ENCODE measurements at places on chromosomes 5 and 9.

GRCh38 chr9:91655215-91655614 is 231.6 kb upstream of the NFIL3 start:
- DNase-seq: no peak

DNA sequence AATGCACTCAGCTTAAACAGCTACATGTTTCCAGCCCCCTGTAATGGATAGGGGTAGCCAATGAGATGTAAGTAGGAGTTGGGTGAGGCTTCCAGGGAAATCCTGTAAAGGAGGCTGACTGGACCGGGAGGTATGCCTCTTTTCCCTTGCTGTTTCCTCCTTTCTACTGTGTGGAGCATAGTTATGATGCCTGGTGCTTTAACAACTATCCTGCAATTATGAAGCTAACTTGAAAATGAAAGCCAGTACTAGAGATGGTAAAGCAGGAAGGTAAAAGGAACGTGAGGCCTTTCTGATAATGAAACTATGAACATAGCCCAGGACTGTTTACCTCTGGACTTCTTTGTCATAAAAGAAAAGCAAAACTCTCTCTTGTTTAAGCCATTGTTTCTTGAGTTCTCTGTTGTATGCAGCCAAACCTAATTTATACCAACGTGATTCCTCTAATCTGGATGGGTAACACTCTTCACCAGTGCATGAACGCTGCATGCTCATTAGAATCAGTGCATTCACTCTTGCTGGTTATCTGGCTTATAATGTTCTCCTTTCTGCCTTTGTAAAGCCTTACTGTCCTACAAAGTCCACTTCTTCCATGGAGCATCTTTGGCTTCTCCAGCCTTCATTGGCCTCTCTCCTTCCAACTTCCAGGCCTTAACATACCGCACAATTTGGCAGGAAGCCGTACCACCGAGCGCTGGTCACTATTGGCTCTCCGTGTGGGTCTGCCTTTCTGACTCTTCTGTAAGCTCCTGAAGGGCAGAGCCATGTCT is 8.3 kb upstream of the ARHGEF28 start:
- no peak for DNase-seq

DNA sequence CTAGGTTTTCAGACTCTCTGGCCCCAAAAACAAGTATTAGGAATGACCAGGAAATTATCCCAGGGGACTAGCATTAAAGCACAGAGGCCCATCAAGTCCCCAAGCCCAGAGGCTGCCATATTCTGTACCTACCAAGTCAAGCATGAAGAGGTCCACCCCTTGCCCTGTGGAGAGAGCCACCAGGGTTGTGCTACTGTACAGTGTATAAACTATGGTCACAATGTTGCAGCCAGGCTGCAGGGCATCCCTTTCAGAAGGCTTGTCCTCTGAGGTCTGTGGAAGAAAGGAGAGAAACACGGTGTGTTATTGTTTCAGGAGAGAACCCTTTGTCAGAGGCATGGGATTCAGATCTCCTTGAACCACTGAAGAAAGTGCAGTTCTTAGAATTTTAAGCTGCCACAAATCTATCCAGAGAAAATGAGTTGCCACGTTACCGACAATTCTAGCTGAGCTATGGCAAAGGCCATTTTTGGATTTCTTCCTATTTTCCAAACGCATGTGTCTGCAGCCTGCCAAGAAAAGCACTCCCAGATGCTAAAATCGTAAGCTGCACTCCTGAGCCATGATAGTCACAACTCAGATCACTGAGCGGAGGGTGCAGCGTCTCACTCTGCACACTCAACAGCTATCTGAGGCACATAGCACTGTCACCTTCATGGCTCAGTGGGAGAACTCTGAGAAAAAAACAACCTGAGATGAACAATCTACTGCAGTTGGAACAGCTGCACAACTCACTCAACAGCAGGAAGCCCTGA is 45.5 kb upstream of the SPATA31E1 start:
- DNase-seq: peak; percentile 66

DNA sequence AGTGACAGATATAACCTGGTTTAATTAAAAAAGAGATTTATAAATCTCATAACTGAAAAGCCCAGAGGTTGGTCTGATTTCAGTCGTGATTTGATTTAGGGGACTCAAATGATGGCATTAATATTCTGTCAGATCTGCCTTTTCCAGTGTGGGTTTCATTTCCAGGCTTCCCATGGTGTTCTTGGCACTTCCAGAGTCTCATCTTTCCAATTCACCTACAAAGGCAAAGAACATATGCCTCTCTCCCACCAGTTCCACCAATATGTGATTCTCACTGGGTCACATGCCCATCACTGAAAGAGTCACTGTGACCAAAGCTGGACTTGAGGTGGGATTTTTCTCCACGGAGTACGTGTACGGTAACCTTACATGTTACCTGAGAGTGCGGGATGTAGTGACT is 137.4 kb upstream of the IL12B start:
- no peak for DNase-seq

DNA sequence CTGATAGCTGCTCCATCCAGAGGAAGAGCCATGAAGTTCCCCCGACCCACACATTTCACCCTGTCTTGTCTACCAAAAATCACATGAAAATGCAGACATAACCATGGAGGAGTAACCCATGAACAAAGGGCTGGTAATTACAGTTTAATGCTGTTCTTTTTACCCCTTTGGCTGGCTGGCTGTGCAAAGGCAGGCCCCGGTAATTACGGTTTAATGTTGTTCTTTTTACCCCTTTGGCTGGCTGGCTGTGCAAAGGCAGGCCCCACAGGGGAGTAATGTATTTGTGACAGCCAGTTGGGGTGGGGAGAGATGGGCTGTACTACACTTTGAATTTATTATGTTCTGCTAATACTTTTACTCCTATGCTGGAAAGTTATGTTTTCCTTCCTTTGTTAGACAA is 41.7 kb downstream of the PIK3R1 start:
- no peak for DNase-seq

GRCh38 chr9:134059188-134059641 is 8.6 kb downstream of the BRD3 start:
- peak; percentile 16 for DNase-seq

- DNase-seq: peak; percentile 71
Measured at GRCh38 chr9:133532937-133533668, 1.4 kb upstream of the ADAMTSL2 start.

GRCh38 chr5:131536850-131537448 is 98.1 kb downstream of the RAPGEF6 start:
- no peak for DNase-seq

DNA sequence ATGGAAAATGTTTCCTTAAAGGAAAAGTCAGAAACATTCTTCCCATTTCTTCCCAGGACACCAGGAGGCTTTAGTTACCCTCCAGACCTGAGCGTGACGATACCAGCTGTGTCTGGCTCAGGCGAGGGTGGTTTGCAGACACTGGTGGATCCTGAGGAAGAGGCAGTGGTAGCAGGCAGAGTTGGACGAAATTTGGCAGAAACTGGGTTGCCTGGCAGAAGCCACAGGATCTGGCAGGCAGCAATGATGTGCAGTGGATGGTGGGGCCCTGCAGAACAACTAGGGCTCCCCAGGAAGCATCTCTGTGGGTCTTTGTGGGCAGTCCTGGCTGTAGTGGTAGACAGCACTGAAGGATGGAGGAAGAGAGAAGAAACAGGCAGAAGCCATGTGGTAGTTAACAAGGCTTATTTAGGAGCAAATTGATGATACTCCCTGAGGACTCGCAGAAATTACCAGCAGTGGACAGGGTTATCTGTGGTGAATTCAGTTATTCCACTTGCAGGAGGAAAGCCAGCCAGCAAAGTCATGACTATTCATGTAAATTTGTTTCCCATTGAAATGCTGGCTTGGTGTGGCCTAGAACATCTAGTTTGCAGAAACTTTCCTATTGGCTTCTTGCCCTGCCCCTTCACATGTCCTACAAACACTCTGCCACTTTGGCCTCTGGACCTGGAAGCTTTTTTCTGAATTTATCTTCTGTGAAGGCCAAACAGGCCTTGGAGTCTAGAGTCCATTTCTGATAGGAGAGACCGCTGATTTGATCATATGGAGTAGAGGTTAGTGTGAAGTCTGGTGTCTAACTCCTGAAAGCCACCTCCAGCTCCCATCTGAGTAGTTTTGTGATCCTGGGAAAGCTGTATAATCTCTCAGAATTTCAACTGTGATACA is 212.0 kb downstream of the DMRT2 start:
- DNase-seq: no peak

DNA sequence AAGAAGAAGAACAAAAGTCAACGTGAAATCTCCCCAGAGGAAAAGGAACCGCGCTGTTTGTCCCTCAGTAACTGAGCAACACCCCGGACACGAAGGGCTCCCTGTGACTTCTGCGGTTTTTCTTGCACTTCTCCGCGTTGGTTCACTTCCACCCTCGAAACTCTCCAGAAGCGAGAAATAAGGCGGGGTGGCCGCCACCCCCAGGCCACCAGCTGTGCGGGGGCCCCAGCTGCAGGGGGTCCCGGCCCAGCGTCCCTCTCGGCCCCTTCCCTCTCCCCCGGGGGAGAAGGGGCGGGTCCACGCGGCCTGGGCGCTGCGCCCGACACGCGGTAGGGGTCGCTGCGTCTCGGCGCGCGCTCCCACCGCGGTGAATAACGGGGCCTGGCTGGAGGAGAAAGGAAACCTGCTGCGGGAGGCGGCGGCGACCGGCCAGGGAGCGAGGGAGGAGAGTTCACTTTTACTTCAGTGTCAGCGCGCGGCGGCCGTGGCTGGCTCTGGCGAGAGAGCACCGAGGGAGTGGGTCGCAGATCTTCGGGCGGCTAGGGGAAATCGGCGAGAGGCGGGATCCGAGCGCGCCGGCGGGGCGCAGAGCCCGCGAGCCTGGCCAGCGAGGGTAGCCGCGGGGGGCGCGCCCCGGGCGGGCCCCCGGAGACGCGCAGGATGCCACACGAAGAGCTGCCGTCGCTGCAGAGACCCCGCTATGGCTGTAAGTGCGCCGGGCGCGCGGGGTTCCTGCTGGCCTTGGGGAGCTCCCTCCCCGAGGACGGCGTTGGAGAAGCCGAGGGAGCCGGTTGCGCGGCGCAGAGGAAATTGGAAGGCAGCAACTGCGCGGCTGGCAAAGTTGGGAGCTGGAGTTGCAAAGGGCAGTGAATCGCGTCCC is at the start of gene IQGAP2:
IQGAP2 (plus strand) TSS at position 400 of the 880 bp plus-strand sequence; CDS start at position 661, 261 bp downstream.
- peak; percentile 89 for DNase-seq

DNA sequence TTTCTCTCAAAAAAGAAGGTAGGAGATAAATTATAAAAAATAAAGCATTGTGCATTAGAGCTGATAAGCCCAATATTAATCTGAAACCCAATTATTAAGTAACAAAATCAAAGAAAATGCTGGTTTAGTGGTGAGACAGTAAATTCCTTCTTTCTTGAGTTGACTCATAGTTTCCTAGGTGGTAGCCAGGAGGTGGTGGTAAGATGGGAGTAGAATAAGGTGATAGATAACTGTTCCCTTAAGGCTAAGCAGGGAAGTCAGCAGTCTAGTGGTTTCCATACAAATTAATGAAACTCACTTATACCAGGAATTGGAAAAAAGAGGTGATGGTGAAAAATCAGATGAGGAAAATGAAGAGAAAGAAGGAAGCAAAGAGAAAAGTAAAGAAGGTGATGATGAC is 23.2 kb downstream of the LYSMD3 start:
- DNase-seq: no peak

DNA sequence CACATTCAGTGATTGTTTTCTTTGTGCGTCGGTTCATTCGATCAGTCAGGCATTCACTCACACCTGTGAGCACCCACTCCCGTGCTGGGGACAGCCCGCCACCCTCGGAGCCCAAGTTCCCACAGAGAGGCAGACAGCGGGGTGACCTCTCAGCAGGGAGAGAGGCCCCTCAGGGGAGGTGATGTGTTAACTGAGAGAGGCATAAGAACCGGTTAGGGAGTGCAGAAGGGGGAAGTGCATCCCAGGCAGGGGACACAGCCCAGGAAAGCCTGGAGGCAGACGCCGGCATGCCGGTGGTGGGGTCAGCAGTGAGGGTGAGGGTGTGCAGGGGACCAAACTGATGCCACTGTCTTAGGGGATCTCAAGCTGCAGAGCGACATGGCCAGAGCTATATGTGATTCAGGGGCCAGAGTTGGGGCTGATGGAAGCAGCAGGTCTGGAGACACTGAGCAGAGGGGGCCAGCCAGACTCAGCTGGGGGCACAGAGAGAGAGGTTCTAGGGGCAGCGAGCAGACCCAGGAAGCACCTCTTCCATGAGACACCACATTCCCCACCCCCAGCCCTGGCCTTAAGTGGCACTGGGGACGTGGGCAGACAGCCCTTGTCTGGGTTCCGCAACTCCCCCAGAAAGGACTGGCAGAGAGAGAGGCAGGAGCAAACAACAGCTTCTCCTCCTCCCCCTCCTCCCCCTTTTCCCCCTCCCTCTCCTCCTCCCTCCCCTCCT is 35.9 kb downstream of the HK3 start:
- no peak for DNase-seq

DNA sequence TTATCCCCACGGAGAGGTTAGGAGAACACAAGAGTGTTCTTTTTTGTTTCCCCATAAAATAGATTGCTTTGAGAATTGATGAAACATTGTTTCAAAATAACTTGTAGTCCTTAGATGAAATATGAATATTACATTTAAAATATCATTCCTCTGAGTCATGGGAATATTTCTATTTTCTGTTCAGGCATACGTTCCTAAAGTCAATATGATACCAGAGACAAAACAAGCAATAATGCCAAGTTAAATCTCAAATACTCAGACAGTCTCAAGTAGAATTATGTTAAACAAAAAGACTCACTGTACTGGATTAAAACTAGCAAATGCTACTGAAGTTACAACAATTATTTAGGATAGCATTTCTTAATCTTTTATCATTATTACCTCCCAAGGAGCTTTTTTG is 111.7 kb upstream of the C6 start:
- DNase-seq: no peak

DNA sequence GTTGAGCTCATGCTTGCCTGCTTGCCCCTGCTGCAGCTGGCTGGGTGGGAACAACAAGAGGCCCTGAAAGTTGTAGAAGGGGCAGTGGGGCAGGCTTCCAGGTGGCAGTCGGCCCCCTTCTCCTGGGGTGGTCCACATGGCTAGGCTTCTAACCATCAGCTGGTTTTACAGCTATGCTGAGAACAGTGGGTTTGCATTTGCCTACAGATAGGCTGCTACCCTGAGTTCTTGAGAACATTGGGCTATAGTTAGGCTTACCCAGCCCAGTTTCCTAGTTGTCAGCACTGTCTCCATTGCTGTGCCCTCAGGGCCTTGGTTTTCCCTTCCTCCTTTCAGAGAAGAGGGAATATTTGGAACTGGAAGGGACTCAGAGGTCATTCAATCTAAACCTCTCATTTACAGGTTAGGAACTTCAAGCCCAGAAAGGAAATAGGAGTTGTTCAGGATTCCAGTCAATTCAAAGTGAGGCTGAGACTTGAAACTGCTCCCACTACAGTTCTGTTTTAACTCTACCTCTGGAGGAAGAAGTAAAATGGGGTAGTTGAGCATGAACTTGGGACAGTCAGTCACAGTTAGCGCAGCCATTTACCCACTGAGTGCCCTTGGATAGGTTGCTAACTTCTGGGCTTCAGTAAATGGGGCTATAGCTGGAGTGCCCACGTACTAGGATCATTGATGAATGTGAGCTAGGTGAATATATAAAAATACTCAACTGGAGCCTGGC is 11.5 kb downstream of the LARP1 start:
- no peak for DNase-seq

GRCh38 chr9:128412120-128412790 is 8.4 kb upstream of the CERCAM start:
- peak; percentile 78 for DNase-seq

- DNase-seq: no peak
Measured at GRCh38 chr5:54306893-54307292, 3.5 kb downstream of the ARL15 start.
